Central memory CD8-positive, alpha-beta T cell (primary cell): ENCODE measurements at places on chromosomes 16 and 17.

DNA sequence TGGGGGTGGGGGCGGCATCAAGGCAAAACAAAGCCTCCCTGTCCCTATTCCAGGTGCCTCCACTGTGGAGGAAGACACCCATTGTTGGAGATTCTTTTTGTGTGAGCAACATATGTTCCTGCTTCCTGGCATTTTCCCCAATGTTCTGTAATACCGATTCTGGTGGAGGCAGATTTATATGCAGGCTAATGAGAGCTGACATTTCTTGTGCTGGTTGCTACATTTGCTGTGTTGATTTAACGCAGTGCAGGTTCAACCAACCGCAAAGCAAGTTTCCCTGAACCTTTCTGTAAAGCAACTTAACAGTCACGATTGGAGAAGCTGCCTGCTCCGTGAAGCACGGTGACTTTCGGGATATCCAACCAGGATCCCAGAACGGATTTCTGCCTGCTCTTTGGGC is 260.5 kb downstream of the CBLN1 start:
- DNase-seq: no peak

GRCh38 chr16:22627043-22627442 is 116.4 kb downstream of the NPIPB5 start:
- no peak for DNase-seq

DNA sequence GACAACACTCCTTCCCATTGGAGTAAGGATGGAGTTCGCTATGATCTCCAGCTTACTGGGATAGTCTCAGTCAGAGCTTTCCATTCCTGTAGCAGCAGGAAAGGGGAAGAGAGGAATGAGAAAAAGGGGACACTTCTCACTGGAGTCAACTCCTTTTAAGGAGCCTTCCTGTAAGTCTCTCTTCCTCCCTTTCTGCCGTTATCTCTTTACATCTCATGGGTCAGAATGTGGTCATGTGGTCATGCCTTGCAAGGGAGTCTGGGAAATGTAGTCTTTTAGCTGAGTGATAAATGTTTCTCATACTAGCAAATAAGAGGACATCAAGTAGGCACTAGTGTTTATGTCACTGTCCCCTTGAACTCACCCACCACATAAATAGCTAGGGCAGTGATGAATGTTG is 227.3 kb downstream of the HAPSTR1 start:
- no peak for DNase-seq

GRCh38 chr16:23771642-23772041 is 16.8 kb downstream of the CHP2 start:
- no peak for DNase-seq

DNA sequence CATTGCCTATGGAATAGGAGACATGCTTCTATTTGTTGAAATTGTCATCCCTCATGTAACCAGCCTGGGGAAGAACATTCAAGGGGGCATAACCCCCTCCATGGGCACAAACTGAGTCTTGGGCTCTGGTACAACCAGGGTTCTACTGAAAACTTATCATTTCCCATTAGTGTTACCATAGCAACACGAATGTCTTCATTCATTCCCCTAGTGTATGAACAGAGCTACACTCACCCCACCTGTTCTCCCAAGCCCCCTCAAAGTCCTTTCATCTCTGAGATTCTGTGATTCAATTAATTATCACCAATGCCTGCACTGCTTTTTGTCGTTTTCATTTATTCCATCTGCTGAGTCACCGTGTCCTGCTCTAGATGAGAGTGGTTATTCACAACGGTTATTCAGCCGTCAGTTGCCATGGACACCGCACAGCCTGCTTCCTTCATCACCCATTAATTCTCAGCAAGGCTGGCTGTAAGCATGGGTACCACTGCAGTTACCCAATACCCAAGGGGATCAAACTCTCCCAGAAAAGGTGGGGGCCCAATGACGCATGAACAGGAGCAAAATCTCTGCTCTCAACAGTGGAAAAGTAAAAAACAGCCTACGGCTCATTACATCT is 1.6 kb upstream of the GAST start:
- DNase-seq: no peak

DNA sequence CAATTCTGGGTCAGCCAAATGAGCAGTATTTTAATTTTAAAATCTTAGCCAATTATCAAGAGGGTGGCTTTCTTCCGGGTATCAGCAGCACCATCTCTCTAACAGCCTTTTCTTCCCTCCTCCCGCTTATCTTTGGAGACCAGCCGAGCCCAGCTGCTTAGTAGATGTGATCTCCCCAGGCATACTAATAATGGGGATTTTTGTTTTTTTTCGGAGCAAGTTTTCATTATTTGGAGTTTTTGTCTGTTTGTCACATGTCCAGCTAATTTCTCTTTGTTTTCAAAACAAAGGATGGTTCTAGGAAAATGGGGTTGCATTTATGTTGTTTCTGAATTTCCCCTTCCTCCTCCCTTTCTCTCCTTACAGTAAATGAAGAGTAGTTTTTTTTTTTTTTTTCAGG is 170.5 kb upstream of the MPHOSPH6 start:
- no peak for DNase-seq

- no peak for DNase-seq
These were observed 897 bp upstream of the CYGB start for GRCh38 chr17:76538281-76538931.

DNA sequence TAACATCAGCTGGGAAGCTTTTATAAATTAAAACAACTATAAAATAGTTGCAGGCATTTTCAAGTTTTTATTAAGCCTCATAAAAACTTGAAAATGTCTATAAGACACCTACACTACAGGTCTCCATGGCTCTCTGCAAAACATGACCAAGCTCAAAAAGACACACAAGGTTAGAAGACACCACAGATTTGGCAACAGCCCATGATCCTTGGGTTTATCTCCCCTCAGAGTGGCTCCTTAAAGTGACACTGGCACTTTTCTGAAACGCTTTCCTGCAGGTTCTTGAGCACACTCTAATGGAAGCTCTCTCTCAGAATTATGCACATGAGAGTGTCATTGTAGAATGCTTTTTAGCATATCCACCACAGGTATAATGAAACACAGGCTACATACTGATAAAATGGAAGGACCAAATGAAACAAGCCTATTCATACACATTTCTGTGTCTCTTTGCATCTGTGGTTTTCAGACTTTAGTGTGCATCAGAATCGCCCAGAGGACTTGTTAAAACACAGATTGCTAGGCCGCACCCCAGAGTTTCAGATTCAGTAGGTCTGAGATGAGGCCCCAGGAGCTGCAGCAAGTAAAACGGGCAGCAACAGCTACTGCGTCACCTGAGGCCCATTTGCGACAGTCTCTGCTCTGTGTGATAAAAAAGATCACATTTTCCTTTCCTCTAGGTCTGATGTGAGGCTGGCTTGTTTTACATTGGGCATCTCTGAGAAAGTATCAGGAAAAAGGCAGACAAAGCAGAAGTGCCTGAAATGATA is 75.0 kb upstream of the WSB1 start:
- DNase-seq: no peak

DNA sequence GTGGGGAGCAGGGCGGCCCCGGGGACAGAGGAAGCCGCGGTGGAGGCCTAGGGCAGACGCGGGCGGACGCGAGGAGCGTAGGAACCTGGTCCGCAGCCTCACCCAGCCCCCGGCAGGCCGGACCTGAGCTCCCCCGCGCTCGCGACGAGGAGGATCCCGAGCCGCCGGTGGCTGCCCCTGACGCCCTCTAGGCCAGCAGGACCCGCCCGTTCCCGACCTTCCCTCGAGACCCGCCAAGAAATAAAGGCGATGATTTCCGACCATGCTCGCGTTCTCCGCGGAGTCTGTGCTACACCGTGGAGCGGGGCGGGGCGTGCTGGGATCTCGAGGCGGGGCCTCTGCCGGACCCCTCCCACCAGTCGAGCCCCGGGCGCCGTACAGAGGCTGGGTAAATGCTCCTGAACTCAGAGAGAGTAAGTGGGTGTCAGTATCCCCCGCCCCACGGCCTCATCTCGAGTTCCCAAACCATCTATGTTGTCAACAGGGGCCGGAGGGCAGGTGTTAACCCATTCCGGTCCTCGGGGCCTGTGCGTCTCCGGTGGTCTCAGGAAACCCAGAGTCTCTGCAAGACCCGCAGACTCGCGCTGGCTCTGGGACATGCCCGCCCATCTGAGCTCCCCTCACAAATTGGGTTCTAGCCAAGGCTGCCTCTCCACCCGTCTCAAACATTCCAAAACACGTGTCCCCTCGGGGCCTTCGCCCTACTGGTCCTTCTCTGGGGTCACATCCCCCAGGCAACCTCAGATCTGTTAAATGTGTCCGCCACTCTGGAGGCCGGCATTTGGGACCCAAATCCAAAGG is 13.7 kb downstream of the SYCE1L start:
- DNase-seq: peak; percentile 63

DNA sequence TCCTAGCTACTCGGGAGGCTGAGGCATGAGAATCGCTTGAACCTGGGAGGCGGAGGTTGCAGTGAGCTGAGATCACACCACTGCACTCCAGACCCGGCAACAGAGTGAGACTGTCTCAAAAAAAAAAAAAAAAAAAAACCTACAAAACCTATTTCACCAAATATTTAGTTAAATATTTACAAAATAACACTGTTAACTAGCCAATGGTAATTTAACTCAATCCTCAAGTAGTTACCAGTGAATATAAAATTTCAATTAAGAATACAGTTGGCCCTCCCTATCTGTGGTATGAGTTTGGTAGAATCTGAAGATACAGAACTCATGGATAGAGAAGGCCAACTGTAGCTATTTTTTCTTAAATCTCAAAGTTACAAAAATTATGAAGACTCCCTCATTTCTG is 247.4 kb downstream of the SOX9 start:
- DNase-seq: no peak

DNA sequence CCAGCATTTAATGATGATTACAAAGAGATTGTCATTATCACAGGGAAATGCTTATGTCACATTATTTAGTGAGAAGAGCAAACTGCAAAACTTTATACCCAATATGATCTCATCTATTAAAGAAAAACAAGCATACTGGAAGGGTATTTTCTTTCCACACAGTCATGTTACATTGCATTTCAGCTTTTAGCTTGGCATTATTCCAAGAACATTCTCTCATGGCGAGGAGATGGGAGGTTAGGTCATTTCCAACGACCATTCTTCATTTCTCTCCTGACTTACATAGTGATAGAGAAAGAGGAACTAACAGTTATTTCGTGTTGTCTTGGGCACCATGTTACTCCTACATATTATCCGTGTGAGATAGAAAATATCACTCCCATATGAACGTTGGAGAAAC is 309.4 kb upstream of the XYLT1 start:
- no peak for DNase-seq

- DNase-seq: no peak
These were observed 2.7 kb upstream of the GJC1 start for GRCh38 chr17:44832805-44833204.

DNA sequence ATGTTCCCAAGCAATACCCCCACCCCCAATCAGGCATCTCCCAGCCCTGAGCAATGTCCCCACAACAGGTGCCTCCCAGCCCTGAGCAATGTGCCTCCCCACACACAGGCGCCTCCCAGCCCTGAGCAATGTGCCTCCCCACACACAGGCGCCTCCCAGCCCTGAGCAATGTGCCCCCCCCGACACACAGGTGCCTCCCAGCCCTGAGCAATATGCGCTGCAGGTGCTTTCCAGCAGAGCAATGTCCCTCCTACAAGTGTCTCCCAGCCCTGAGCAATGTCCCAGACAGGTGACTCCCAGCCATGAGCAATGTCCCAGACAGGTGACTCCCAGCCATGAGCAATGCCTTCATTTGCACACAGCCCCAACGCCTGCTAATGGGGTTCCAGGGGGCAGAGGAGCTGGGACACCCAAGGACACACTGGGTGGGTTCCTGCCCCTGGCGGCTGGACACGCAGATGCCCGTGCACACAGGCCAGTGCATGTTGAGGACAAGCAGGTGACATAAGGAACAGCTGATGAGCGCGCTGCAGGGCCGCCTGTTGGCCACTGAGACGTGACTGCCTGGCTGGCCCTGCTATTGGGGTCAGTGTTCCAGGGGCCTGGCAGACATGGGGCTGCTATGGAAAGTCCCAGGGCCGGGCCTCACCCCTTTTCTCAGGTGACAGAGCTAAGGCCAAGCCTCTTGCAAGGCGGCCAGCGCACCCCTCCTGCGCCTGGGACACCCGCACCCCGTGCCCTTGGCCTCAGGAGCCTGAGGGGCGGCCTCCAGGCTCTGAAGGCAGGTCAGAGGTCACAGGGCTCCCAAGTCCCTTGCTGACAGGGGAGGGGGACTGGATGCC is 26.9 kb upstream of the PABPN1L start:
- no peak for DNase-seq

GRCh38 chr16:8644211-8645140 is 23.0 kb downstream of the METTL22 start:
- DNase-seq: no peak

DNA sequence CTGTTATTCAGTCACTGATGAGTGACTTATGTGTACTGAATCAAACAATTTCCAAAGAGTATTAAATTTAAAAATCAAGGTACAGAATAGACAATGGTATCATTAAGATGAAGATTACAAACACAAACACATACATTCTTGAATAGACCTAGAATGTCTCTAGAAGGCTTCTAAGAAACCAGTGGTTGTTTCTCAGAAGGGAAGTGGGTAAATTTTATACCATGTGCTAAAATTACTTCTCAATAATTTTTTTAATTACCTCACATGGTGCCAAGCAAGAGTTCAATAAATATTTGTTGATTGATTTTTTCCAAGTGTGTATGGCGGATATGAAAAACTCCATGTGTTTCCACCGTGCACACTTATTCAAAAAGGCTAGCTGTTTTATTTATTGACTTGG is 6.4 kb downstream of the DYNLRB2 start:
- DNase-seq: no peak

DNA sequence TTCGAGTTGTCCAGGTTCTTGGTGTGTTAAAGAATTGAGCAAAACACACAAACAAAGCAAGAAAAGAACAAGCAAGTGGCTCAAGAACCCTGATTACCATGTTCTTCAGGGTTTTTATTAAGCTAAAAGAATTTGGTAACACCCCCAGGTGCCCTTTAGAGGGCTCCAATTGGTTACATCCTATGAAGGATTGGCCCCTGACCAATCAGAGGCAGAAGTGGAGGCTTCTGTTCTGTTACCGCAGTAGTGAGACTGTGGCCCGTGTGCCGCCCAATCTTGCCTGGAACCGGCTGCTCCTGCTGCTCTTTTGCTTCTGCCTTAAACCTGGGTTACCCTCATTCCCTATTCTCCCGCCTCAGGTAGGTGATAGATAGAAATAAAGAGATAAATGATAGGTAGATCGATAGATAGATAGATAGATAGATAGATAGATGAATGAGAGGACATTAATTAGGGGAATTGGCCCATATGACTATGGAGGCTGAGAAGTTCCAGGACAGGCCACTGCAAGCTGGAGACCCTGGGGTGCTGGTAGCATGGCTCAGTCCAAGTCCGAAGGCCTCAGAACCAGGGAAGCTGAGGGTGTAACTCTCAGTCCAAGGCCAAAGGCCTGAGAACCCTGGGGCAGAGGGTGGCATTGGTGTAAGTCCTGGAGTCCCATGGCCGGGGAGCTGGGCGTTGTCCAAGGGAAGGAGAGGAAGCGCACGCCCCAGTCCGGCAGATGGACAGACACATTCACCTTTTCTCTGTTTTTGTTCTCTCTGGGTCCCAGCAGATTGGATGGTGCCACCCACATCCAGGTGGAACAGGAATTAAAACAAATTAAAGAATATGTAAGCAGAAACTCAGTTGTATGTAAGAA is 3.5 kb upstream of the CA5A start:
- DNase-seq: no peak
